ENCODE measurements at places on chromosomes 7 and 10.

DNA sequence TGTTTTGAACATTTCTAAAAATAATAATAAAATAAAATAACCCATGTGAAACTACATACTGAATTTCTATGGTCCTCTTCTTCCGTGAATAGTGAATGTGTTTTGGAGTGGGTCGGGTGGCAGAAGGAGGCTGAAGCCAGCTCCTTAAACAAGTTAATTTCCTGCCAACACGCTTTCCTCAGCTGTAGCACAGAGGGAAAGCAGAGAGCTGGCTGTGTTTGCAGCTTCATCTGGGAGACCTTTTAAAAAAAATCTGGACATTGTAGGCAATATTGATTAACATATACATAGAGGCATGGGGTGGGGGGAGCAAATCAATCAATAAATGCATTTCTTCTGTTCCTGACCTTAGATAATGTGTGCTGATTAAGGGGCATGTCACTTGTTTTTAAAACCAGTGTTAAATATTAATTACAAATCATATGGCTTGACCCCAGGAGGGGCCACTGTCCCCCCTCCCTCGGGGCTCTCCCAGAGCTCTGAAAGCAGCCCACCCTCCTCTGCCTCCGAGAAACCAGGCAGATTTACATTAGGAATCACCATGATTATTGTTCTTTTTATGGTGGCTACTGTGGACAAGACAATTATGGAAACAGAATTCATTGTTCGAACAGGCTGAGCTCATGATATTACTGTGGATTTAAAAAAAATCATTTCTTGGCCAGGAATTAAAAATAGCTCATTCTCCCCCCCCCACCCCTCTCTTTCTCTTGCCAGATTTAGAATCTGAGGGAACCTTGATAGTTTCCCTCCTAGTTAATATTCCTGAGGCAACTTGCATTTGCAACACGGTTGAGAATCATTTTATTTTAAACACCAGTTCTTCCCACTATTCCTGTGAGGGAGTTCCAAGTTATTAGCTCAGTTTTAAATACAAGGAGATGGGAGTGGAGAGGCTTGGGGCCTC is 100.5 kb upstream of the CARD11 start:
- no peak for DNase-seq

- no peak for DNase-seq
Observed at GRCh38 chr7:51161937-51162336, 154.7 kb downstream of the COBL start.

- DNase-seq, result no peak
Observed at GRCh38 chr10:63429281-63429680, 36.5 kb downstream of the JMJD1C start.

DNA sequence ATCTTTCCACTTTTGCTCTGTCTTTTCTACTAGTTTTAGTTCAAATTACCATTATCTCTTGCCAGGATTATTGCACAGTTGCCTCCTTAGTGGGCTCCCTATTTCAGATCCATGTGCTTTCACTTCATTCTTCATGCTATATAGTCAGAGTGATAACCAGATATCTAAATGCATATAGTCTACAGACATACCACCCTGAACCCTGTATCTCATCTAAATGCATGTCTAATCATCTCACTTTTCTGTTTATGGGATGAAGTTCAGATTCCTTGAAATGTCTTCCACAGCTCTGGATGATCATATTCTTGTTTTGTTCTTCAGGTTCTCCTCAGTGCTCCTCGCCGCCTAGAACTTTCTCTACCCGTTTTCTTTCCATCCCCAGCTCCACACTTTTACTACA is 13.8 kb downstream of the RSBN1L start:
- DNase-seq, result no peak

DNA sequence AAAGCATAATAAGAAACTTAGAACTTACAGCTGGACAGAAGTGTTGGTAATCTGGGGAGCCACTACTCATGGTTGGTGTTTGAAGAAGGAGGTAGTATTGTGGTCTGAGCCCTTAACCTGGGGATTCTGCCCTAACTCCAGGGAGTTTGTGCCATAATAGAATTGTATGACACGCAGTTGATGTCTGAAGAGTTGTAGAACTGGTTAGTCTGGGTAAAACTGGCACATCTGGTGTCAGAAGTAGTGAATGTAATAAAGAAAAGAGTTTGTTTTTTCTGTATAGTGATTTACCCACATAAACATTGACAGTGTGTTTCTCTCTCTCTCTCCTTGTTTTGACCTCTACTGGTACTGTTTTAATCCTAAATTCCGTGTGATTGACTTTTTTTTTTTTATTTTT is 448.1 kb upstream of the SEMA3D start:
- DNase-seq, result no peak

- no peak for DNase-seq
Observed at GRCh38 chr10:22334414-22335172, 10.7 kb upstream of the SPAG6 start.

DNA sequence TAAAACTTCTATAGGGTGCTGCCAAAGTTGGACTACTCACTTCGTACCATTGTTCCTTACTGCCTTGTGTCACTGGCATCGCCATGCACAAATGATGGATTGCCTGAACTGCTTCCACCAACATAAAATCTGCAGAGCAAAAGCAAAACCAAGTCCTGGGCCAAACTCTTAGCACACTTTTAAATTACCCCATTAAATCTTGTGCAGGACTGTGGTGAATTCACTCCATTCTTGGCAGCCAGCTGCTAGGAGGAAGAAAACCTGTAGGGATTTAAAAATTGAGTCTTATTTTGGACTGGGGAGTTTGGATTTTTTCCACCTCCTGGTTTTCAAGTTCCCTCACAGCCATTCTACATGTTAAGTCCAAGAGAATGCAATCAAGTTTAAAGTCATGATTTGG is 646.9 kb downstream of the SORCS3 start:
- DNase-seq, result no peak

- DNase-seq, result no peak
Observed at GRCh38 chr10:71216363-71216695, 4.0 kb downstream of the UNC5B start.

DNA sequence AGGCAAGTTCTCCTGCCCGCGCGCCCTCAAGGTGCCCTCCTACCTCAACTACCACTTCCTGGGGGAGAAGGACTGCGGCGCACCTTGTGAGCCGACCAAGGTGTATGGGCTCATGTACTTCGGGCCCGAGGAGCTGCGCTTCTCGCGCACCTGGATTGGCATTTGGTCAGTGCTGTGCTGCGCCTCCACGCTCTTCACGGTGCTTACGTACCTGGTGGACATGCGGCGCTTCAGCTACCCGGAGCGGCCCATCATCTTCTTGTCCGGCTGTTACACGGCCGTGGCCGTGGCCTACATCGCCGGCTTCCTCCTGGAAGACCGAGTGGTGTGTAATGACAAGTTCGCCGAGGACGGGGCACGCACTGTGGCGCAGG is 1.4 kb downstream of the FZD1 start:
- no peak for DNase-seq

DNA sequence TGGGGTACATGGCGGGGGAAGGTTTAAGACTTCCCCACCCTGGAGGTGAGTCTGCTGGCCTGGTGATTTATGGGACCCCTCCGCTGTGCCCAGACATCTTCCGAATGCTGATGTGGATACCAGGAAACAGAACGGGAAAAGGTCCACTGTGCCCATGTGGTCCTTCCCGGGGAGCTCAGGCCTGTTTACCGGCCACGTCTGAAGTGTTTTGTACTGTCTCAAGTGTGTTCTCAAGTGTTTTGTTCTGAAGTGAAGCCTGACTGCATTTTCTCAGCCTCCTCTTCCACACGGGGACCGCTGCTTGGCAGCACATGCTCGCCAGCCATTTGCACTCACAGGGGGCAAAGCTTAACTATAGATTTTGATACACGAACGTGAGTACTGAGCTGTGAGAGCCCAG is 127.2 kb downstream of the TEX36 start:
- DNase-seq, result no peak

- no peak for DNase-seq
Observed at GRCh38 chr10:18246967-18247366, 106.7 kb downstream of the CACNB2 start.

DNA sequence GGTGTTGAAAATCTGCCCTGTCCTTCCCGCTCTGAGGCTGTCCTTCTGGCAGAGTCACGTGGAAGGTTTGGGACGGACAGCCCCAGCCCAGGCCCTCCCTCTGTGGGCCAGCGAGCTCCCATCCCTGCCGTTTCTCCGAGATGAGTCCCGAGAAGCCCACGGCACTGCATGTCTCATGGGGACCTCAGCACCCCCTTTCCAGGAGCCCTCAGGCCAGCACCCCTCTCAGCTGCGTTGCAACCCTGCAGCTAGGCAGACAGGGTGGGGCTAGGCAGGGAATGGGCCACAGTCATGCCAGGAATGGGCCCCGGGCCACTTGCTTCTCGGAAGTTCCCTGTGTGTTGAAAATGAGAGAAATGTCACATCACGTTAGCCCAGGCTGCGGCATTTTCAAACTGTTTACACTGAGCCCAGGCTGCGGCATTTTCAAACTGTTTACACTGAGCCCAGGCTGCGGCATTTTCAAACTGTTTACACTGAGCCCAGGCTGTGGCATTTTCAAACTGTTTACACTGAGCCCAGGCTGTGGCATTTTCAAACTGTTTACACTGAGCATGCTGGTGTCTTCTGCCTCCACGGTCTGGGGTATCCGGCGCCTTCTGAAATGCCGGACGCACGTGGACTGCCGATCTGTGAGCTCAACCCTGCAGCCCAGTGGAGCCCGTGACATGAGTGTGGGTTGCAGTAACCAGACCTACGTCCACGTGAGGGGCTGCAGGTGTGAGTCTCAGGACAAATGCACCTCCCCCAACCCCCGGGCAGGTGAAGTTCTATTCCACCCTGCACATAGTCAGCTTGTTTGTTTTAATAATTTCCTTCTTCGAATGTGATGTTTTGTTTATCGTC is 42.6 kb downstream of the FAM20C start:
- no peak for DNase-seq

- no peak for DNase-seq
Observed at GRCh38 chr7:64849250-64849923, 53.7 kb upstream of the ZNF273 start.

- DNase-seq, result no peak
Observed at GRCh38 chr7:13778967-13779366, 210.5 kb downstream of the ETV1 start.

DNA sequence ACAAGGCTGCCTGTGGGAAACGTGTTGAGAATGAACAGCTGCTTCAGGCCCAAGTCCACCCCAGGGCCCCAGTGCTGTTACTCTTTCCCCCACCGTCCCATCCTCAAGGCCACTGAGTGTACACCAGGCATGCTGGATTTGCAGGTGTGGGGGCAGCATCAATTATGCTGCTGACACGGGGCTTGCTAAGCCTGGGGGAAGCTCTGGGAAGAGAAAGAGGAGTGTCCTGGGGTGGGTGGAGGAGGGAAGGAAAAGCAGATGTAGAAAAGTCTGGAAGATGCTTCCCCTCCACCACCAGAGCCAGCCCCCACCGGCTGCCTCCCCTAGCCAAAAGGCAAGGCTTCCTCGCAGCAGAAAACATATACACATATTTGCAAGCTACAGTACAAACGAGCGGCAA is 153.9 kb downstream of the CDH23 start:
- no peak for DNase-seq

DNA sequence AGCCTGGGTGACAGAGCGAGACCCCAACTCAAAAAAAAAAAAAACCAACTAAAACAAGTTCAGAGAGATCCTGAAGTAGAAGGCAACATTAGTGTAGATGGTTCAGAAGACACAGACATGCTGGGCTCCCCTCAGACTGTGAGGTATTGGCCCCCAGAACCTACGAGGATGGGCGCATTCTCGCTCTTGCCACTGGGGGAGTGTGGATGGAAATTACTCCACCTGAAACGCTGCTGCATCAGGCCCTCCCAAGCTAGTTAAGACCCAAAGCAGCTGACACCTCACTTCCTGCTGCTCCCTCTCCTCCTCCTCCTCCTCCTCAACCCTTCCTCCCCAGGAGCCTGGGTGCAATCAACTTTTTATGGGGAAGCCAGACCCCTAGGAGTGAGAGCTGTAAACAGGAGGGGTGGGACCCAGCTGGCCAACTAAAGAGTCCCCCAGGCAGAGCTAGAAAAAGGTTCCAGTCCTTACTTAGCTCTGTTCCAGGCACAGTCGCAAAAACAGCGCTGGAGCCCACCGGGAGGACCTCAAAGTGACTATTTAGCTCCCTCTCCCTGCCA is 7.4 kb downstream of the SH3PXD2A start:
- DNase-seq, result no peak

DNA sequence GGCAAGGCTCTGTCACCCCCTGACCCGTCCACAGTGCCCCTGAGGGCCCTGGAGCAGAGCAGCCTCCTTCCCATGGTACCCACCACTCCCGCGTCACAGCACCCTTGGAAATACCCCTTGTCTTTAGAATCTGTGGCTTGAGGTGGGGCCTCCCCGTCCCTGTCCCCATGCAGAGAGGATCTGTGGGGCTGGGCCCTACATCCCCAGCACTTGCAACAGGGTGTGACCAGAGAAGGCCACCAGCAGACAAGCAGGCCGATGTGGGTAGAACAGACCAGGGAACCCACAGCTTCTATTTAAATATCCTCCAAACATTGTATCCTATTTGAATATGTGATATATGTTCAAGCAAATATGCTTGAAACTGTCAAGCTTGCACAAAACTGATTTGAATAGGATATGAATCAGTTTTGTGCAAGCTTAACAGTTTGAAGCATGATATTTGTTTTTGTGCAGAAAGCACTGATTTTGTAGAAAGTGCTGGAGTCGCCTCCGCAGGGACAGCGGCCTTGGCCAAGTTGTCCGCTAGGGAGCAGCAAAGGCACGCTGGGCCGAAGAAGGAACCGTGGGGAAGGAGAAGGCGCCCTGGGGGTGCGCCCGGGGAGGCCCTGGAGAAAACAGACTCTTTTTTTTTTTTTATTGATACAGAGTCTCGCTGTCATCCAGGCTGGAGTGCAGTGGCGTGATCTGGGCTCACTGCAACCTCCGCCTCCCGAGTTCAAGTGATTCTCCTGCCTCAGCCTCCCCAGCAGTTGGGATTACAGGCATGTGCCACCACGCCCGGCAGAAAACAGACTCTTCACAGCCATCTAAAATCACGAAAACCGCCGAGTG is 2.2 kb downstream of the CFAP46 start:
- DNase-seq, result no peak

GRCh38 chr10:123518765-123519164 is 147.4 kb upstream of the GPR26 start:
- no peak for DNase-seq

DNA sequence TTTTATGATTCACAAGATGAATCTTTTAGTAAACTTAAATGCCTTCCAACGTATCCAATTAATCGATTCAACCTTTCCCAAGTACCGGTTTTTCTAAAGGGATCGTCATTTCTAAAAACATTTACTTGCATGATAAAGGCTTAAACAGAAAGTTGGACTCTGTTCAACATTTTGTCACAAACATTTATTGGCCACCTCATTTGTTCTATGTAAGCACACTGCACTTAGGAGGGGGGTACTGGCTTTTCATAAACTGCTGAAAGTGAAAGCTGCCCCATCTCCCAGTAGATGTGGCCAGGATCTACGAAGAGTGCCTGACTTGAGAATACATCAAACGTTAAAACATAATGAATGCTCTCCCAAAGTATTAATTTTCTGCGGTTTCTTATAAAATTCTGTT is 37.3 kb upstream of the LAMB4 start:
- no peak for DNase-seq

- no peak for DNase-seq
Observed at GRCh38 chr7:115748123-115748738, 282.3 kb downstream of the TFEC start.

All from stimulated activated CD8-positive, alpha-beta memory T cell treated with anti-CD3 and anti-CD28 coated beads, Interleukin-15, amount 100 ng/mL, for 1 hour (primary cell).